ENCODE measurements at places on chromosomes 2 and 18. TPM values are rescaled to one million over a fixed set of nuclear protein-coding genes. Genes with fewer than 3 reads are reported as not detected.

CFC1 gene
- total RNA-seq, result not detected

SLC11A1 gene
- total RNA-seq, result 0.42 TPM

NEU4 gene
- total RNA-seq, result 0.34 TPM

RUFY4 gene
- 0.27 TPM for total RNA-seq

EHD3 gene
- total RNA-seq, result not detected

LDLRAD4 gene
- 1.2 TPM for total RNA-seq

SLC5A6 gene
- total RNA-seq, result 55.4 TPM

GNLY gene
- 0.74 TPM for total RNA-seq

CABLES1 gene
- total RNA-seq, result 7.7 TPM

GRCh38 chr2:199955007-199955338, 318 bp downstream of the TYW5 start:
- DNase-seq, result no peak
- H3K4me1 ChIP-seq, result 0 out of 2 replicates have a peak, but pooled peaks cover 7% of the 10 kb centered on the region
- peak overlapping the region; percentile 88 for H3K4me3 ChIP-seq
- peaks cover 8% of the 10 kb centered on the region for H3K36me3 ChIP-seq
- H3K27me3 ChIP-seq, result no peaks in the 10 kb centered on the region

DNA sequence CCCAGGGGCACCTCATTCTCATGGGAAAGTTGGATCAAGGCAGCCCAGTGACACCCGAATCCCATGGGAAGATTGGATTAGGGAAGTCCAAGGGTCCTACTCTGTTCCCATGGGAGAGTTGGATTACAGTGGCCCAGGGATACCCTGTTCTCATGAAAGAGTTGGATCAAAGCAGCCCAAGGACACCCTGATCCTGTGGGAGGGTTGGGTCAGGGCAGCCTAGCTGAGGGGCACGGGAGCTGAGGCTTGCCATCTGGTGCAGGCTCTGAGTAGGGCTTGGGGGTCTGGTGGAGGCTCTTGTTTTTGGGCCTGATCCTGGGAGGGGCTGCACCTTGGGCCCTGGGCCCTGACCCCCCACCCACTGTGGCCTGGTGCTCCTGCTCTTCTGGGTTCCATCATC, 87.1 kb downstream of the ACKR3 start:
- no peak overlapping the region for H3K27ac ChIP-seq
- no peaks in the 10 kb centered on the region for H3K4me1 ChIP-seq
- no peak overlapping the region for H3K4me3 ChIP-seq
- DNase-seq, result no peak
- H3K27me3 ChIP-seq, result peaks cover 67% of the 10 kb centered on the region

- no peaks in the 10 kb centered on the region for H3K4me1 ChIP-seq
- H3K4me3 ChIP-seq, result no peak overlapping the region
- H3K36me3 ChIP-seq, result no peaks in the 10 kb centered on the region
Measured at GRCh38 chr2:176769021-176769420, 443.6 kb upstream of the HNRNPA3 start.

DNA sequence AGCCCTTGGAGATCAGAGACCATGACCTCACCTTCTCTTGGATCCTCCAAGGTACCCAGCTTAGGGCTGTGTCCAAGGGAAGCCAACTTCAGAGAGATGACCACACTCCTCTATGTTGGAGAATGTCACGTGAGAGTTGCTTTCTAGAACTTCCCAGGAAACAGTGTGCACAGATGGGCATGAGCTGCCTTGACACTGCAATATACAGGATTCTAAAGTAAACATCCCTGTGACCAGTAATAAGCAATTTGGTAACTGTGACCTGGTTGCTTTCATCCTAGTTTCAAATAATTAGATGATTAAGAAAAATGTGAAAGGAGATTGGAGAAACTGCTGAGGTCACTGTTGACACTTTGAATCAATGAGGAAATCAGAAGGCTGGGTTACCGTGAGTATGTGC, 181.1 kb upstream of the EPAS1 start:
- DNase-seq, result no peak
- no peaks in the 10 kb centered on the region for H3K27me3 ChIP-seq
- H3K4me1 ChIP-seq, result peaks cover 11% of the 10 kb centered on the region
- no peak overlapping the region for H3K4me3 ChIP-seq

DNA sequence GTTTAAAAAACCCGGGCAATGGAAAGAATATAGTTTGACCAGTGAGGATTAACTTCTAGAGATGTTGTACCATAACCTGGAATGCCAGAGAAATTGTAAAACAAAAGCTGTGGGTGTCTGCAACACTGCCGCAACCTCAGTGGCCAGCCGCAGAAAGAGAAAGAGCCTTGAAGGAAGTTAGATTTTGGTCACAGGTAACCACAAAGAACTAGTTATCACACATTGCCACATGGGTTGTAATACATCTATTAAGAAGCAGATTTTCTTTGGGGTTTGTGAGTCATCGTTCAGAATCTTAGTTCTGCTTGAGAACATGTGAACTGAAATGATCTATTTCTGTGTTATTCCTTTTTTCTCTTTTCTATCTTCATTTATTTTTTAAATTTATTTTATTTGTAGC, 222.9 kb upstream of the AGAP1 start:
- no peak overlapping the region for H3K4me3 ChIP-seq
- no peak for DNase-seq
- H3K27ac ChIP-seq, result no peak overlapping the region
- no peaks in the 10 kb centered on the region for H3K36me3 ChIP-seq

GRCh38 chr18:59011289-59011688, 128.4 kb upstream of the SEC11C start:
- no peak overlapping the region for H3K27ac ChIP-seq
- H3K27me3 ChIP-seq, result no peaks in the 10 kb centered on the region
- peaks cover 12% of the 10 kb centered on the region for H3K4me1 ChIP-seq
- H3K36me3 ChIP-seq, result no peaks in the 10 kb centered on the region
- H3K4me3 ChIP-seq, result no peak overlapping the region
- DNase-seq, result no peak

GRCh38 chr2:178225006-178225805, 30.9 kb downstream of the OSBPL6 start:
- H3K36me3 ChIP-seq, result no peaks in the 10 kb centered on the region
- no peaks in the 10 kb centered on the region for H3K27me3 ChIP-seq
- H3K4me1 ChIP-seq, result no peaks in the 10 kb centered on the region
- H3K27ac ChIP-seq, result no peak overlapping the region
- H3K4me3 ChIP-seq, result no peak overlapping the region

DNA sequence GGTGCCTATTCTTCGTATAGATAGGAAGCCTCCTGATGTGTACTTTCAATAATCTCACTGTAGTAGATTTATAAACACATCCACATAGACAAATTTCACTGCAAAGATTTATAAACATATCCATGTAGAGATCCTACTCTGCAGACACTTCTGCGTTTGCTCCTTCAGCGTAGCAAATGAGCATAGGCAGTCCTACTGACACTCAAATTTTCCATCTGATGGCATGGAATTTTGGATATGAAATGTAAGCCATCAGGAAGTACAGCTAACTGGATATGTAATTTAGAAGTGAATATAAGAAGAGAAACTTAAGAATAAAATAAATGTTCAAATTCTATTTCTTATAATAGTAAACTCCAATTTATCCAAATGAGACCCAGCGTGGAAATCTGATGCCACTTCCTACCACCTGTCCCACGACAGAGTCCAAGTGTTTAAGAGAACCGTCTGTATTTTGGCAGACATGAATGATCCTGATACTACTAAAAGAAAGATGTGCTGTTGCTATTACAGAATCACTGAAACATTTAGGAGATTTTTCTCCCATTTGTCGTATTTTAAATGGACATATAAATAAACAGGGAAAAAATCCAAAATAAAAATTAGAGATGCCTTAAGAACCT, 86.0 kb downstream of the DTNA start:
- no peaks in the 10 kb centered on the region for H3K4me1 ChIP-seq
- no peaks in the 10 kb centered on the region for H3K27me3 ChIP-seq
- H3K36me3 ChIP-seq, result no peaks in the 10 kb centered on the region
- no peak overlapping the region for H3K4me3 ChIP-seq

DNA sequence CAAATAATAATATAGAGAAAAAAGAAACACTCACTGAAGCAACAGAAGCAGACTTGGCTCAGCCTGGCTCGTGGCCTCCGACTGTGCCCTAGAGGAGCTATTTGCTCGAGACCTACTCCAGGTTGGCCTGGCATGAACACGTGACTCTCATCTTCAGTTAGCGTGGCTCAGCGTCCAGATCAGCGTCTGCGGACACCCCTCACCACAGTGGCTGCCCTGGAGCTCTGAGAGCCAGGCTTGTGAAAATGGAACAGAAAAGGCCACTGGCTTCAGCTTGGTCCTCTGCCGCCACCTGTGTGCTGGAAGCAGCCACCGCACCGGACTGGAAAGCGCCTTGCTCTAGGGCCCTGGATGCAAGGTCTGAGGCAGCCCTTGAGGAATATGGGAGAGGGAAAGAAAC, 1184.0 kb upstream of the GYPC start:
- H3K27ac ChIP-seq, result no peak overlapping the region
- no peak for DNase-seq
- H3K4me3 ChIP-seq, result no peak overlapping the region
- no peaks in the 10 kb centered on the region for H3K4me1 ChIP-seq
- no peaks in the 10 kb centered on the region for H3K36me3 ChIP-seq
- H3K27me3 ChIP-seq, result no peaks in the 10 kb centered on the region

DNA sequence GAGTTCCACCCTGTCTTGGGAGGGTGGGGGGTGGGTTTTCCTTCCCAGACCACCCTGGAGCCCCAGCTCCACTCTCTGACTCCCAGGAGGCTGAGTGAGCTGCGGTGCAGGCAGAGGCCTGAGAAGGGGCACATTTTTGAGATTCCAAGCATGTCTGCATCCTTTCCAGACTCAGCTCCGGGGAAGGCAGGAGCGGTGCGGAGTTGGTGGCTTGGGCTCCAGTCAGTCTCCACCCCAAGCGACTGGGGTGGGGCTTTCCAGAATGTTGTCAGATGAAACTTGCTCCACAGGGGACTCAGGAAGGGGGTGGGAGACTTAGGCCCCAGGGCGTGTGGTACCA, 44.2 kb upstream of the HS6ST1 start:
- peaks cover 3% of the 10 kb centered on the region for H3K4me1 ChIP-seq
- no peak for DNase-seq
- H3K4me3 ChIP-seq, result no peak overlapping the region
- no peaks in the 10 kb centered on the region for H3K27me3 ChIP-seq
- H3K36me3 ChIP-seq, result no peaks in the 10 kb centered on the region
- no peak overlapping the region for H3K27ac ChIP-seq

DNA sequence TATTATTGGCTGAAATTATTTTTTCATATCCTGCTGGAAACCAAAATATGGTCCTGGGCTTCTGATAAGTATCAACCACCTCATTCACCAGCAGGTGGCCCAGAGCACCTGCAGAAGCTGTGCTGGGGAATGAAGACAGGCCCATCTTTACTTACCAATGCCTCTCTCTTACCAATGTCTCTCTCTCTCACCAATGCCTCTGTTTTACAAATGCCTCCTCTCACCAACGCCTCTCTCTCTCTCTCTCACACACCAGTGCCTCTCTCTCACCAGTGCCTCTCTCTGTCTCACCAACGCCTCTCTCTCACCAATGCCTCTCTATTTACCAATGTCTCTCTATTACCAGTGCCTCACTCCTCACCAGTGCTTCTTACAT, 2.3 kb upstream of the MAL start:
- DNase-seq, result peak; percentile 6
- no peak overlapping the region for H3K27ac ChIP-seq
- no peak overlapping the region for H3K4me3 ChIP-seq
- no peaks in the 10 kb centered on the region for H3K36me3 ChIP-seq

GRCh38 chr2:3405307-3405706, 25.8 kb downstream of the TRAPPC12 start:
- H3K4me3 ChIP-seq, result no peak overlapping the region
- H3K27ac ChIP-seq, result no peak overlapping the region
- no peak for DNase-seq
- H3K36me3 ChIP-seq, result peaks cover 6% of the 10 kb centered on the region

DNA sequence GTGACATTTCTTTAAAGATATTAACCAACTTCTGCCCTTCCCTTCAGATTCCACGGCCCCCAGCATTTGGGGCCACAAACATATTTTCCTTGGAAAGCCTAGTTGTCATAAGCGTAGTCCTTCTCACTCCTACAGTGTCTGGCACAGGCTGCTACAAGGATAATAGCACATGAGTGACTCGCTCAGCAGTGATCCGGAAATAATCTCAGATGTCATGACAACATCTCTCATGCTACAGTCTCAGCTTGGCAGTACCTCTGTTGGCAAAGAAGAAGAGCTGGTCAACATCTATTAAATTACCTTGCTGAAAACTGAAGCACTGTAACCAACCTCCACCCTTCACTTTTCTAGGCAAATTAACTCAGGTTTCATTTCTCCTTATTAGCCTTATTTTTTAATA, 351.7 kb downstream of the RAD51AP2 start:
- no peaks in the 10 kb centered on the region for H3K36me3 ChIP-seq
- no peaks in the 10 kb centered on the region for H3K4me1 ChIP-seq
- H3K27ac ChIP-seq, result no peak overlapping the region
- peaks cover 40% of the 10 kb centered on the region for H3K27me3 ChIP-seq
- no peak for DNase-seq
- no peak overlapping the region for H3K4me3 ChIP-seq

DNA sequence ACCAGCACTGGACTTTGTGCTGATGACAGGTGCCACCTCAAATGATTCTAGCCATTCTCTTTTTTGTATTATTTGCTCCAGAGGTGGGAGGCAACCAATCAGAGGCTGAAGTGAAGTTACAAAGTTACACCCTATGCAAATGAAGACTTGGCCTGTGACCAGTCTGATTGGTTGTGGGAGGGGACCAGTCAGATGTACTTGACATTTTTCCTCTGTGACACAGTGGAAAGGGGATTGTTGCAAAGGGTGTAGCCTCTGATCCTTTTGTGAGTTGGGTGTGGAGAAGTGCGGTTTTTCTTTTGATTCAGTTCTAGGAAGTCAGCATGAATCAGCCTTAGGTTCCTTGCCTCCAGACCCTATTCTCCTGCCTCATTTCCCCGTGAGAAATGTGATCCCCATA, 244.0 kb downstream of the ARL6IP6 start:
- H3K4me3 ChIP-seq, result no peak overlapping the region
- no peak for DNase-seq
- no peak overlapping the region for H3K27ac ChIP-seq
- no peaks in the 10 kb centered on the region for H3K4me1 ChIP-seq

GRCh38 chr2:196935432-196935831, 8.9 kb upstream of the PGAP1 start:
- H3K4me1 ChIP-seq, result no peaks in the 10 kb centered on the region
- H3K4me3 ChIP-seq, result no peak overlapping the region
- H3K27ac ChIP-seq, result no peak overlapping the region
- H3K36me3 ChIP-seq, result no peaks in the 10 kb centered on the region
- no peaks in the 10 kb centered on the region for H3K27me3 ChIP-seq

DNA sequence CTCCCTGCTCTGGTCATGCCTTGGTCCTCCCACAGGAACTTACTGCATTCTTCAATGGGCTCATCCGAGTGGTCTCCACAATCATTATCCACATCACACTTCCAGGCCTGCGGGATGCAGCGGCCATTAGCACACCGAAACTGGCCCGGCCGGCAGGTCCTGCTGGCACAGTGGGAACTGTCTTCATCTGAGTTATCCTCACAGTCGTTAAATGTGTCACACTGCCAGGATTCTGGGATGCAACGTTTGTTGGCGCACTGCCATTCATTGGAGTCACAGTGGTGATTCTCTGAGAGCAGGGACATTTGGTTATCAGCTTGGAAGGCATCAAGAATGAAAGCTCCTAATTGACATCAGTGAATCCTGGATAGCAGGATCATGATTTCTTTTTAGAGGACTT, 104.5 kb downstream of the DHRS9 start:
- no peaks in the 10 kb centered on the region for H3K36me3 ChIP-seq
- no peak overlapping the region for H3K27ac ChIP-seq
- no peaks in the 10 kb centered on the region for H3K4me1 ChIP-seq
- no peak for DNase-seq

All from HCT116 (cell line).